ENCODE measurements at places on chromosomes 3 and 15. TPM values are rescaled to one million over a fixed set of nuclear protein-coding genes. Genes with fewer than 3 reads are reported as not detected.

DNA sequence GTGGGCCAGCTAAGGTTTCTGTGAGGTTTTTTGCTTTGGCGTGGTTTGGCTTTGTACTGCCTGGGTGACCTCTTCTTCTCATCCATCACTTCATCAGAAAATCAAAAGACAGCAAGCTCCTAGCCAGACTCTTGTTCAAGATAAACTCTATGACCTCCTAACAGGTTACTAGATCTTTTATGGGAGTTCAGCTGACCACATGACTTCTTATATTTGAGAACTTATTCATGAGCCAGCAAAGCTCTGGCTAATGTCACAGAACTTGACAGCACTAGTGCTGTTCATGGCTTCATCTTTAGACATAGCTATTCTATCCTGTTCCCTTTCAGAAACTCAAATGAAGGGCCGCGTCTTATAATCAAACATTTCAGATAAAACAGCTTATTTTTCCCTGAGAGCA, 527.1 kb upstream of the GOLIM4 start:
- H3K27ac ChIP-seq, result no peak overlapping the region
- peaks cover 2% of the 10 kb centered on the region for H3K27me3 ChIP-seq
- peaks cover 40% of the 10 kb centered on the region for H3K4me1 ChIP-seq
- H3K4me3 ChIP-seq, result no peak overlapping the region
- H3K36me3 ChIP-seq, result no peaks in the 10 kb centered on the region

DNA sequence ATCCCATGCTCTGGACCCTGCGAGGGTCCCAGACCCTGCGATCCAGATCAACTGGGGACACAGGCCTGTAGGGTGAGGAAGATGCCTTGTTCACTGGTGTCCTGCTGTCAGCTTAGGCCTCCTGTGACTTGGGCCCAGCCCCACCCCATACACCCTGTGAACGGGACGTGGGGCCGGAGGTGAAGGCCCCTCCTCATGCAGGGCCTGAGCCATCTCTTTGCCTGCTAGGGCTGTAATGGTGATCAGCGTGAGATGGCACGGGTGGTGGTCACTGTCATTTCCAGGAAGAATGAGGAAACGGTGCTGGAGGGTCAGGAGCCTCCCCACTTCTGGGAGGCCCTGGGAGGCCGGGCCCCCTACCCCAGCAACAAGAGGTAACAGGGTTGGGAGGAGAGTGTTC, 12.4 kb downstream of the VILL start:
- no peaks in the 10 kb centered on the region for H3K36me3 ChIP-seq
- DNase-seq, result no peak
- no peak overlapping the region for H3K27ac ChIP-seq
- H3K4me3 ChIP-seq, result no peak overlapping the region
- peaks cover 8% of the 10 kb centered on the region for H3K27me3 ChIP-seq
- peaks cover 5% of the 10 kb centered on the region for H3K4me1 ChIP-seq

GRCh38 chr15:48968066-48968465, 4.3 kb upstream of the SHC4 start:
- peaks cover 9% of the 10 kb centered on the region for H3K36me3 ChIP-seq
- H3K4me3 ChIP-seq, result no peak overlapping the region
- H3K27ac ChIP-seq, result no peak overlapping the region
- no peak for DNase-seq
- H3K27me3 ChIP-seq, result no peaks in the 10 kb centered on the region

GRCh38 chr15:75176396-75176761, 25.3 kb upstream of the C15orf39 start:
- H3K27me3 ChIP-seq, result peaks cover 4% of the 10 kb centered on the region
- no peak overlapping the region for H3K27ac ChIP-seq
- no peak for DNase-seq
- peaks cover 2% of the 10 kb centered on the region for H3K4me1 ChIP-seq
- H3K4me3 ChIP-seq, result no peak overlapping the region

GRCh38 chr15:83208367-83208661, 691 bp upstream of the HDGFL3 start:
- no peak for DNase-seq
- H3K4me3 ChIP-seq, result no peak overlapping the region
- peaks cover 12% of the 10 kb centered on the region for H3K4me1 ChIP-seq
- no peak overlapping the region for H3K27ac ChIP-seq

- no peaks in the 10 kb centered on the region for H3K27me3 ChIP-seq
- H3K4me1 ChIP-seq, result no peaks in the 10 kb centered on the region
- H3K36me3 ChIP-seq, result no peaks in the 10 kb centered on the region
- H3K4me3 ChIP-seq, result no peak overlapping the region
Measured at GRCh38 chr15:23823508-23823907, 136.4 kb upstream of the NDN start.

GRCh38 chr3:194049394-194049793, 86.6 kb upstream of the HES1 start:
- no peaks in the 10 kb centered on the region for H3K27me3 ChIP-seq
- H3K4me3 ChIP-seq, result no peak overlapping the region
- H3K36me3 ChIP-seq, result peaks cover 17% of the 10 kb centered on the region
- DNase-seq, result no peak
- H3K4me1 ChIP-seq, result no peaks in the 10 kb centered on the region

DNA sequence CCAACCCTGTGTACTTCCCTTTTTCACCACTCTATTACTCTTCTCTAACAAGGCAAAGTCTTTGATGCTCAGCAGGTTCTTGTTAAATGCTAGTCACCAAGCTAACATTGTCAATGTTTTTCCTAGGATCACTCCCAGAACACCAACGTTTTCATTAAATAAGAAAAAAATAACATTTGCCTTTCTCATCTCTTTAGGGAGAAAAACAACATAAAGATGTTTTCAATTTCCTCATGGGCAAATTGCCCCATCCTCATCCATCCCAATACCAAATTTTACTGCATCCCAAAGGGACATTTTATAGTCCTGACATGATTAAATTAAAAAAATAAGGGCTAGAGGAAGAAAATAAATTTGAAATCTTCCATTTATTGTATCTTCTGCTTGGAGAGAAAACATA, 106.5 kb downstream of the SUCNR1 start:
- no peak overlapping the region for H3K27ac ChIP-seq
- DNase-seq, result no peak
- H3K36me3 ChIP-seq, result peaks cover 3% of the 10 kb centered on the region
- no peaks in the 10 kb centered on the region for H3K4me1 ChIP-seq

GRCh38 chr3:176789947-176790346, 407.3 kb downstream of the TBL1XR1 start:
- H3K4me3 ChIP-seq, result no peak overlapping the region
- H3K36me3 ChIP-seq, result no peaks in the 10 kb centered on the region
- H3K27me3 ChIP-seq, result no peaks in the 10 kb centered on the region

- no peaks in the 10 kb centered on the region for H3K27me3 ChIP-seq
- DNase-seq, result no peak
- peaks cover 9% of the 10 kb centered on the region for H3K4me1 ChIP-seq
- no peak overlapping the region for H3K27ac ChIP-seq
- H3K36me3 ChIP-seq, result no peaks in the 10 kb centered on the region
- H3K4me3 ChIP-seq, result no peak overlapping the region
Measured at GRCh38 chr3:158313338-158313927, 203.5 kb downstream of the RSRC1 start.

DNA sequence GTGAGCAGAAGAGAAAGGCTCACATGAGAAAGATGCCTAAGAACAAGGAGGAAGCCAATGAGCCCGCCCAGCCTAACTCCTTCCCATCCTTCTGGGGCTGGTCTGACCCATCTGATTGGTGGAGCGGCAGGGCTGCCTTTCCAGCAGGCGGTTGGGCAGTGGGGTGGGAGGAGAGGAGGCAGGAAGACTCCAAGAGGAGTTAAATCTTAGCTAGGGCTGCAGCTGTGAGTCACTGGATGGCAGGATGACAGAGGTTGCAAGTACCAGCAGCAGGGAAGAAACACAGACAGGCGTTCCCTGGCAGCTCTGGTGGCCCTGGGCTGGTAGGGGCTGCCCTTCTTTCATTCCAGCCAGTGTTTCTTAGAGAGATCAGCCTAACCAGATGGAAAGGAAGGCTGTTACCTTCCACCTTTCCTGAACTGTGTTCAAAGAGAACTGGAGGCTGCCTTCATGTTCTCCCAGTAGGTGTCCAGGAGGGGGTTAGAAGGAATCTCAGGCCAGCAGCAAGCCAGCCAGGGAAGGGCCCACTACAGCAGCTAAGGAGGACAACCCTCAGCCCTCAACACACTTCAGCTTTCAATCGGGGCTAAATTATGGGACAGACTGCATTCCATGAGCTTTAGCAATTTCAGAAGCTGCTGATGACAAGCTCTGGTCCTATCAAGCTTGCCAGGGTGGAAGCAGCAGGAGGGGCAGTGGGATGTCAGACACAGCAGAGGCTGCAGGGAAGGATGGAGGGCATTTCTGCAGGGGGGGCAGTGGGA, 50.3 kb downstream of the CHSY1 start:
- peaks cover 3% of the 10 kb centered on the region for H3K27me3 ChIP-seq
- peak overlapping the region; percentile 32 for H3K4me3 ChIP-seq
- peak; percentile 70 for DNase-seq
- no peaks in the 10 kb centered on the region for H3K36me3 ChIP-seq
- H3K4me1 ChIP-seq, result peaks cover 43% of the 10 kb centered on the region

DNA sequence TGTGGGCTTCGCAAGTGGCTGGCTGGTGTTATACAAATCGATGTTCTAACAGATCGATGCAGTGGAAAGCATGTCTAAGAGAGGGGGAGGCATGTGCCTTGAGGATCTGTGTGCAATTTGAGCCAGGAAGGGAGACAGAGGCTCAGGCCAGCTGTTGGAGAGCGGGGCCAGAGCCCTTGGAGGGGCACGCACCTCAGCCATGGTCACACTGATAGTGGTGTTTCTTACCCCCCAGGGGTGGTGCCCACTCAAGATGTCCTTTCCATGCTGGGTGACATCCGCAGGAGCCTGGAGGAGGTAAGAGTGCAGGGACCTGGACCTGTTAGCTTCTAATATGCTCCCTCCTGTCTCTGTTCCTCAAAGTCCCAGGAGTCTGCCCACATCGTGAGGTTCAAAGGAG, 3.8 kb upstream of the ABTB1 start:
- H3K4me1 ChIP-seq, result peaks cover 10% of the 10 kb centered on the region
- H3K27ac ChIP-seq, result no peak overlapping the region
- no peak for DNase-seq
- H3K27me3 ChIP-seq, result peaks cover 16% of the 10 kb centered on the region
- no peak overlapping the region for H3K4me3 ChIP-seq
- peaks cover 12% of the 10 kb centered on the region for H3K36me3 ChIP-seq

DNA sequence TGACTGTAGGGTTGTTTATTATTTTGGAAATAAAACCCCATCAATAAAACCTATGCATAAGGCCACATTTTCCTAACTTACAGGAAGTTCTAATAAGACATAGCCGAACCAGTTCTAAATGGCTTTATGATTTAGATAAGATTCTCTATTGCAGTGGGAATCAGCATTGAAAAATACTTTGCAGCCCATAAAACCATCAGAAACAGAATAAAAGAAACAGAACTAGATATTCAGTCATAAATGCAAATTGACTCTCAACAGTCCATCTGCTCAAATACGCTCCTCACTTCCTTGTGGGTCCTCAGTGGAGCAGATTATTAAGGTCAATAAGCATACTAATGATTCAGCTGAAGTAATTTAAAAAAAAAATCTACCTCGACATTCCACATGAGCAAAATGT, 8.8 kb downstream of the SATB1 start:
- H3K27ac ChIP-seq, result peak overlapping the region; percentile 60
- H3K4me3 ChIP-seq, result peak overlapping the region; percentile 53
- H3K27me3 ChIP-seq, result no peaks in the 10 kb centered on the region
- no peak for DNase-seq
- H3K36me3 ChIP-seq, result no peaks in the 10 kb centered on the region
- H3K4me1 ChIP-seq, result peaks cover 59% of the 10 kb centered on the region

GRCh38 chr3:98540346-98540745, 8.6 kb downstream of the GPR15 start:
- no peak overlapping the region for H3K4me3 ChIP-seq
- no peaks in the 10 kb centered on the region for H3K27me3 ChIP-seq
- no peaks in the 10 kb centered on the region for H3K36me3 ChIP-seq

DNA sequence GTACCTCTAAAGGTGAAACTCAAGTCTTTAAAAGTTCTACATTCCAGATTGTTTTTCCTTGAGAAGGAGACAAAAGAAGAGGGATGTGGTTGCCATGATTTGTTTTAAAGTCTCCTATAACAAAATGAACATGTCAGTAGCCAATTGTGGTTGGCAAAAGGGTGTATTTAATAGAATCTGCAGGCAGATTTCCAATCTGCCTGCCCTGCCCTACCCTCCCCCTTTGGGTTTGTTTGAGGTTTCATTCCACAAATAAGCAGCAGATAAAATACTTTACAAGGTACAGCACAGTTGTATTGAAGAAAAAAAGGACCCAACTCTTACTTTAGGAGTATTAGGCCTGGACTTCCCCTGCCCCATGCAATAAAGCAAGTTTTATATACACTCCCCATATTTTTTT, 59.5 kb downstream of the MLH1 start:
- no peak for DNase-seq
- no peaks in the 10 kb centered on the region for H3K36me3 ChIP-seq
- no peak overlapping the region for H3K27ac ChIP-seq
- H3K4me1 ChIP-seq, result peaks cover 5% of the 10 kb centered on the region
- no peaks in the 10 kb centered on the region for H3K27me3 ChIP-seq

DNA sequence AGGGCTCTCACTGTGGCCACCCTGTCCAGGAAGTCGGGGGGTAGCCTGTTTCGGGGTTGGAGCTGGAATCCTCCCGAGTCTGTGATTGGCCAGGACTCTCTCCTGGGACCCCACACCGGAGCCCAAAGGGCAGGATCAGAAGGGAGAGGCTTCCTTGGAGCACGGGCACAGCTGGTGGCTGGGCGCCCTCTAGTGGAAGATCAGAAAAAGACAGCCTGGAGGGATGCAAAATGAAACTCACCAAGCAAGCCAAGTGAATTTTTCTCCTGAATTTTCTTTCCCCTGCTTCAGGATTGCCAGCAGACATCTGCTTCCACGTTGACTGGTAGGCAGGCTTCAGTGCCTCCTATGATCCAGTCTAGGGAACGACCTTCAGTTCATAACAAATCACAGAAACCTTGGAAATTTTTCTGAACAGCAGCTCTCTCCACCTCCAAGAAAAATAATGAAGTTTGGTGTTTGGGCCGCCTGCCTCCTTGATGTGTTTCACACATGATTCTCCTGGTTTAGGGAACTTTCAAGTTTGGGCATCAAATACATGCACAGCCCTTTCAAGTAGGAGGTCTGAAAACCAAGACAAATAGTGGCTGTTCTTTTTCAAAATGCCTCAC, 224.6 kb downstream of the VPS13C start:
- DNase-seq, result peak; percentile 86
- peaks cover 9% of the 10 kb centered on the region for H3K4me1 ChIP-seq
- no peaks in the 10 kb centered on the region for H3K36me3 ChIP-seq
- no peak overlapping the region for H3K4me3 ChIP-seq

GOLGA8M gene
- total RNA-seq, result not detected

C15orf39 gene
- total RNA-seq, result 9.0 TPM

WDR93 gene
- total RNA-seq, result not detected

FBXO40 gene
- total RNA-seq, result not detected

CASR gene
- total RNA-seq, result not detected

TEX9 gene
- total RNA-seq, result 6.1 TPM
